NCI-H146 (cell line): ENCODE measurements at places on chromosomes 16 and 17.
A peak's percentile ranks its signal among the peaks of the same experiment; 100 is the strongest.

DNA sequence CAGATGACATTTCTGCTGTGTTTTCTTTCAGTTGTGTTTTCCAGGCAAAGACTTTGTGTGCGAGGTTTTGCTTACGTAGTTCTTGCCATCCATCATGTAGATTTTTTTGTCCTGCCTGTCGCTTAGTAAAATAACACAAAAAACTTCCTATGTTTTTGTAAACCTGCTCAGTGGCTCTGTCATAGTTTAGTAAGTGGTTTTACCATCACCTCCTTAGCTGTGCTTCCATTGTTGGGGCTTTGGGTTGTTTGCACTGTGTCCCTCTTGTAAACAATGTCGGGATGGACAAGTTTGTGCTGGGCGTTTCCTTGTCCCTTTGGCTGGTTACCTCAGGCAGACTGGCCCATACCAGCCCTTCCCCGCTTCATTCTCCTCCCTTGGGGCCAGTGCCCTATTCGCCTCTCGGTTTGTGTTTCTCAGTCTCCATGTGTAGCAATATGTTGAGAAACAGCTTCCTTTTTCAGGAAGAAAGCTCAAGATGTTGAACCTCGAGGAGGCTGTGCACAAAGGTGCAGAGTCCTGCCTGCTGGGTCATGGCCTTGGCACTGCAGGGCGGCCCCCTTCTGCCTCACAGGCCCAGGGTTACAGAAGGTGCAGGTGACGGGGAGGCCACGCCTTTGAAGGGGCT lies 74.6 kb downstream of the KSR1 start:
- no peak for DNase-seq

GRCh38 chr16:66508914-66509496 lies 40.9 kb downstream of the TK2 start:
- no peak for DNase-seq

GRCh38 chr17:38538906-38539305 lies 66.8 kb downstream of the SRCIN1 start:
- peak; percentile 90 for DNase-seq

GRCh38 chr16:87416826-87417527 lies 24.8 kb downstream of the MAP1LC3B start:
- DNase-seq = no peak

DNA sequence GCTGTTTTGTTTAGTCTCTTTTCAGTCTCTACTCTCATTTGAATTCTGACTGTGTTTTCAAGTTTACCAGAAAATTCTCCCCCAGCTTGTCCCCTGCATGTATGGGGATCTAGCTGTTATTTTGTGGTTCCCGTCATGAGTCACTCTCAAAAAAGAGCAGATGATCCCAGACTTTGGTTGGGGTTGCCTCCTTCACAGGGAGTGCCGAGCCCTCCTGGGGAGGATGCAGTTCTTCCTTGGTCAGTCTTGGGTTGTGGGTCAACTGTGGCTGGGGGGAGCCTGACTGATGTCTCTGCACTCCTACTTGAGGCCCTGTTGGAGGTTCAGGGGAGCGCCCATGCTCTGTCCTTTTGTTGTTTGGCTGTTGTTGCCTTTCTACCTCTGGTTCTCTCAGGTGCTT lies 37.7 kb downstream of the EPN2 start:
- DNase-seq = no peak

DNA sequence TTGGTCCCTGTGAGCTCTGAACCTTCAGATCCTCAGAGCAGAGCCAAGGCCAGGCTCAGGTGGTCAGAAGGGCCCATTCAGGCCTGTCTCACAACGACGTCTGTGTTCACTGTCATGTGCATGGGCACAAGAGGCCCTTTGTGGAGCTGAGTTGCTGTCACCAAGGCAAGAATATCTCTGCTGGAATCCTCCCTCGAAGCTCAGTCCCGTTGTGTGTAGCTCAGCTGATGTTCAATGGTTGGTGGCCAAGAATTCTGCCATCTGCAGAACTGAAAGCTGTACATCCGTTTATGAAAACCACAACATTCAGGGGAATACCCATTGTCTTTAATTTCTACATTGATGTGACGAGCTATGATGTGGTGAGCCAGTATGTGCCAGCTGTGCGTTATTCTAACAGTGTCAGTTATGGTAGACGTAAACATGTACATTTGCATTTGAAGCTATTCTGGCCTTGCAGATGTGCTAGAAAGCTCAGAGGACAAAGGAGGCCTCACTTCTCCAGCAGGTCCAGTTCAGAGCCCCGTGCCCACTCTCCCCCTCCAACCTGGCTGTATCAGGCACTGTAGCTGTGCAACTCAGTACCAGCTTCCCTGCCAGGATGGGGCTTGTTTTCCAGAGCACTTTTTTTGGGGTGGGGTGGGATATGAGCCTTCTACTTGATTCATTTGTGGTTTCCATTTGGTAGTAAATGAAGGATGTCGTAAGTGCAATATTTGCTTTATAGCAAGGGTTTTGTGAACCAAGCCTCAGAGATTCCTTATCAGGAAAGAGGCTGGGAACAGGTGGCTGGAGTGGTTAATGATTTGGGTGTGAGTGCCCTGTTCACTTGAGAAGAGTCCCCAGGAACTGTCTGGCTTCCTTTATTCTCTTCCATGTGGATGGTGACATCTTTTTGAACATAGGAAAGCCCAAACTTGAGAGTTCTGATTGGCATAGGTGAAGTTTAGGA lies 56.1 kb downstream of the B9D1 start:
- no peak for DNase-seq

- no peak for DNase-seq
Observed at GRCh38 chr17:64145375-64145750, 15.4 kb upstream of the ERN1 start.

DNA sequence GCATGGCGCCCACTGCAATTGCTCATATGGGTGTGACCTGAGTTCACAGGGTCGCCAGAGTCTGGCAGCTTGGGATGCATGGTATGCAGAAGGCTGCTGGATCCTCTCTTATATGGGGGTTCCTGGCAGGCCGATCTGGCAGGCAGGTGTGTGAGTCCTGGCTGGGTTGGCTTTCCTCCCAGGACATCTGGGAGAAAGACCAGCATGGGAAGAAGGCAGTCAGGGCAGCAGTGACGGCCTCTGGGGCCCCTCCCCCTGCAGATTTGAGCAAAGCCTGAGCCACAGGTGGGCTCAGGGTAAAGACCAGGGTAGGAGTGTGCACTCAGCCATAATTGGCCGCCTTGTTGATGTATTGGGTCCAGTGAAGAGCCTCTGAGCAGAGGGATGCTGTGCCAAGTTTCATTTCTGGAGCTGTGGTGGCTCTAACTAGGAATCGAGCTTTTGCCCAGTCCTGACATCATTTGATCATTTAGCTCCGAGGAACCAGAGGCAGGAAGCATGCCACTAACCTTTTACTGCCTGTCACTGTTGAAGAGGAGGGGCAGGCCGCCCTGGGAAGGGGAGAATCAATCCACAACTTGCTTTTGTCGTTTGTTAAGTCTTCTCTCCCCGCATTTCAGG lies 174.3 kb downstream of the CCDC182 start:
- peak; percentile 44 for DNase-seq

DNA sequence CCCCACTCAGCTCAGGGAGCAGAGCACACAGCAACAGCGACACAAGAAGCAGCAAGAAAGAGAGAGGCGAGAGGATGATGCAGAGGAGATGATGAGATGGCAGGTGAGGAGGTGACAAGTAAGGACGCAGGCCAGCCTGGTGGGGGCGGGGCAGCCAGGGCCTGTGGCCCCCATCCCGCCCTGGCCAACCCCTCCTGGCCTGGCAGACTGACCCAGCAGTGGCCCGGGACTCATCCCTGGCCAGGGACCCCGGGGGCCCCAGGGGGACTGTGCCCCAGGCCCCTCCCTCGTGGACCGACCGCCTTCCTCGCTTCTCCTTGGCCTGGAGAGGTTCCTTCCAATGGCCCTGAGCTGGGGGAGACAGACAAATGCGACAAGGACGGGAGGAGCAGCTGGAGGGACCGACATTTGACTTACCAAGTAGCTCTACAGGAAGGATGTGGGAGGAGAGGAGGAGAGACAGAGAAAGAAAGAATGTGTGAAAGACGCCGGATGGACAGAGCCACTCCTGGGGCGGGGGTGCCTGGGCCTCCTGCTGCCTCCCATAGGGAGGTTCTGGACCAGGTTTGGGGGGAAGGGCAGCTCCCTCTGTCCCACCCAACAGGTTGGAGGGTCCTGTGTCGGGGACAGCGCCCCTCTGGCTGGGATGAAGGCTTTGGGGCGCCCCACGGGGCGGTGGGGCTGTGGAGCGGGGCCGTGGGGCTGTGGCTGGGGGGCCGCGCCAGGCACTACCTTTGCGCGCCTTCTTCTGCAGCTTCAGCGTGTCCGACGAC lies 6.8 kb downstream of the MTSS2 start:
- DNase-seq = no peak
